ENCODE measurements at places on chromosomes 5 and 9.

DNA sequence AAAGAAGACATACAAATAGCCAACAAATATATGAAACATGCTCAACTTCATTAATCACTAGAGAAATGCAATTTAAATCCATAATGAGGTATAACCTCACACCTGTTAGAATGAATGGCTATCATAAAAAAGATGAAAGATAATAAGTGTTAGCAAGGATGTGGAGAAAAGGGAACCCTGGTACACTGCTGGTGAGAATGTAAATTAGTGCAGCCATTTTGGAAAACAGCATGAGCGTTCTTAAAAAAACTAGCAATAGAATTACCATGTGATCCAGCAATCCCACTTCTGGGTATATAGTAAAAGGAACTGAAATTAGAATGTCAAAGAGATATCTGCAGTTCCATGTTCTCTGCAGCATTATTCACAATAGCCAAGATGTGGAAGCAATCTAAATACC is 64.2 kb upstream of the CEP78 start:
- DNase-seq: no peak

- peak; percentile 83 for DNase-seq
Measured at GRCh38 chr5:171419688-171420430, 412 bp downstream of the FGF18 start.

DNA sequence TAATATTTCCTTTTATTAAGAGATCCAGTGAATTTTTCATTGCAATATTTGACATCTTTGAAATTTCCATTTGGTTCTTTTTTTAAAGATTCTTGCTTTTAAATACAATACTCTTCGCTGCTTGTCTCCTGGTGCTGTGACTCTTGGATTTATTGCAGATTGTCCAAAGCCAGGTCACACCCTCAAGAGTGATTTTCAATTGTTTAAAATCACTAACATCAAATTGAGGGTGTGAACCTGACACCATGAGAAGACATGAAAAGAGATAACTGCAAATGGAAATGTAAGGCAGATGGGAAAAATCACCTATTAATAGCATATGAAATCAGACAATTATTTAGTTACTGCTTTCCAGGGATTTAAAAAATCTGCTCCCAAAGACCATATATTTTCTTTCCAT is 42.6 kb downstream of the ANXA1 start:
- DNase-seq: no peak

GRCh38 chr9:70811638-70812037 is 309.8 kb downstream of the TRPM3 start:
- DNase-seq: no peak

GRCh38 chr9:81002242-81002641 is 687.1 kb downstream of the TLE1 start:
- peak; percentile 61 for DNase-seq

GRCh38 chr5:54243483-54244080 is 66.8 kb downstream of the ARL15 start:
- DNase-seq: peak; percentile 69

DNA sequence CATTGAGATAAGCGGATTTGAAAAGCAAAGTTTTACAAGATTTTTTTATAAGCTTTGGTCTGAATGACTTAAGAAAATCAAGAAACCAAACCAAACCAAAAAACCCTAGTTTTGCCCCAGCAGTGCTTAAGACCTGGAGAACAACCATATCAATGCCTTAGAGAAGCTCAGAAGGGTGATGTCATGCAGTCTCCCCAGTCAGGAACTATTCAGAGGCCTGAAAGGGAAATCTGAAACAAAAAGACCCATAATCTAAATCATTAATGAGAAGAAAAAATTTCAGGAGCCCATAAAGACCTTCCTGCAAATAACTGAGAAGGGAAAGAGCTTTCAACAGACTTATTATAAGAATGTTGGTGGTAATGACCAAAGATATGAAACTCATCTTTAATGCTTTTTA is 280.1 kb downstream of the MARCHF11 start:
- DNase-seq: no peak

DNA sequence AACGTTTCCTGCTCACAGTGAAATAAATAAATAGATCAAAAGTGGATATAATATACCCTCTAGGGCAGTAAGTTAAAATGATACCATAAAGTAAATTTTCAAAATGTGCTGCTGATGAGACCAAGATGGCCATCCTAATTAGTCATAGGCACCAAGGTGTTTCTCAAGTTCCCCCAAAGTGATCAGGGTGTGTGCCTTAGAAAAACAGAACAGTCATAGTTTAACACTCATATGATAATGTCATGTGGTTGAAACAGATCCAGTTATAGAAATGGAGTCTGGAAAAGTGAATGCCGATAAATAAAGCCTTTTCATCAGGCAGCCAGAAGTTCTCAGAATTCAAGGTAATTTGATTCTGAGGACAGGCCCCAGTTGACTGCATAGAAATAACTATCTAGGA is 161.5 kb upstream of the CDKN2B start:
- DNase-seq: no peak

- no peak for DNase-seq
Measured at GRCh38 chr9:135536216-135536615, 9.7 kb upstream of the OBP2A start.

GRCh38 chr5:51487952-51488351 is 104.7 kb downstream of the ISL1 start:
- no peak for DNase-seq

DNA sequence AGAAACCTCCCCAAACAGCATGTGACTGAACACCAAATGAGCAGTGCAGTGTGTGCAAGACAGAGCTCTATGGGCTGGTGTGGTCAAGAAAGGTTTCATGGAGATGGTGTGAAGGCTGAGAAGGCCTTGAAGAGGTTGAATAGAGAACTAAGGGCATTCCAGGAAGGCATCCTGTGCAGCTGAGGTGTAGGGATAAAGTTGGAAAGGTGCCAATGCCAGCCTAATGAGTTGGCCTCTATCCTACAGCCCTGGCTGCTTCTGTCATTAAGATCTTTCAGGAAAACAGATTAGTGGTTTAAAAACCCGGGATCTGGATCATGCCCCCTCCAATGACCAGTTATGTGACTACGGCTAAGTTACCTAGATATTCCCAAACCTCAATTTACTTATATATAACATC is 4.0 kb downstream of the HDAC3 start:
- peak; percentile 21 for DNase-seq

GRCh38 chr9:95780751-95781150 is 94.7 kb upstream of the ERCC6L2 start:
- DNase-seq: no peak

GRCh38 chr9:116737152-116737546 is 50.0 kb downstream of the TRIM32 start:
- DNase-seq: peak; percentile 89

- no peak for DNase-seq
Measured at GRCh38 chr5:3143382-3143781, 391.9 kb upstream of the IRX2 start.

DNA sequence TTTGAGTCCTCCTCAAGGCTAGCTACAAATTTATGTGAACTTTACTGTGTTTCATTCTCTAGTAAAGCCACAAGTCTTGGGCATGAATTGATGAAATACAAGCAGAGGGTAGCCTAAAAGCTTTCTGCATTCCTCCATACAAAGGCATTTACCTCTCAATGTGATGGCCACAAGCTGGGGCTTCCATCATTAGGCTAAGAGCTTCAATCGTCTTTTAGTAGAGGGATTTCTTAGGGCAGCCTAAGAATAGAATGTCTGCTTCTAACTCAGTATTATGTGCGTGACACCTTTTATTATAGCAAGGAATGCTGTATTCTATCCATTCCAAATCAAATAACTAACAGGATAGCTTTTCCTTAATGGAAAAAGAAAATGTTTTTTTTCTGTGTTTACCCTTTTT is 3.7 kb downstream of the PLAC8L1 start:
- DNase-seq: no peak

DNA sequence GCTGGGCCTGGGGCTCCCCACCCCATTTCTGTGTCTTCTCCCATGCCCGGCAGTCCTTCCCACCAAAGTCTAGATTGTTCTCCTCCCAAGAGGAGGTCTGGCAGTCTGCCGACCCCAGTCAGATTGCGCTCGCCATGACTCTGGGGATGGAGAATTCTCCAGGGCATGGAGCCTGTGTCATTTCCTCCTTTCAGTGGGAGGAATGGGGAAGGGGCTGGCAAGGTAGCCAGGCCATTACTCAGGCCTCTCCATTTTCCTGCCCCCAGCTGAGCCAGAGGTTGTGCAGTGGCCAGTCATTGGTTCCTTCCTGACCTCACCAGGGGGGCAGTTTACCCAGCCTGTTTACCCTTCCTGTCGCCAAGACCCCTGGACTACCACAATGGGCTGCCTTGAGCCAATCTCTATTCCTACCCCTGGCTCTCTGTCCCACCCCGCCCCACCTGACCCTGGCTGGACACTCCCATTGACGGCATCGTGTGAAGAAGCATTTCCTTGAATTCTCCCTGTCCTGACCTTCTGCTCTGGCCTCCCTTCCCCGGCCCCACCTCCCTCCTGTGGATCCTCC is 628 bp downstream of the SYNPO start:
- DNase-seq: no peak

DNA sequence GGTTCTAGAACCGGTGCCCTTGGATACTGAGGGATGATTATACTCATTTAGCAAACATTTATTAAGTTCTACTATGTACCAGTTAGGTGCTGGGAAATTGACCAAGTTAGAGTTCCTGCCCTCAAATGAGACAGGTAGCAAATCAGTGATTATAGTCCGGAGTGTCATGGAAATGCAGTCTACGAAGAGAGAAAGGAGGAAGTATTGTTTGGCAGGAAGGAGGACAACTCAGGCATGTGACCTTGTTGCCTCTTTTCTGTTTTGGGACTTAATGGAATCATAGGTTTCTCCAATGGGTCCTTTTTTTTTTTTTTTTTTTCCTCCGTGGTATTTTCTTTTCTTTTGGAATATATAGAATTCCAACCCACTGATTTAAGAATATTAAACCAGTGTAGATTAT is 28.0 kb downstream of the OSTF1 start:
- no peak for DNase-seq

GRCh38 chr5:76500633-76501393 is 97.7 kb downstream of the IQGAP2 start:
- DNase-seq: no peak

DNA sequence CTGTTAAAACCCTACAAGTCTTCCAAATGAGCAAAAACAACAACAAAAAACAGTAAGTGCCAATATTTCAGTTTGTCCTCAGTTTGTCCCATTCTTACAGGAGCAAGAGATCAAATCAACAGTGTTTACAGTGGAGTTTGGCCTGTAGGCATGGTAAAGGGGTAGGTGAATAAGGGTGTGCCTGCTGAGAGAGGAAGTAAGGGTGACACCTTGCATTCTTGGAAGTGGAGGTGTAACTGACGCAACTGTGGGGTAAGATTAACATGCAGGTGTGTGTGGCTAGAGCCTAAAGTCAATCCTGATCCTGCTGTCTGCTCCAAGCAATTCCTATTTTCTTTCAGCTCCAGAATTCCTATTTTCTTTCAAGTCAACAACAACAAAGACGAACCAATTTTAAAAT is 43.4 kb downstream of the PFDN1 start:
- no peak for DNase-seq

DNA sequence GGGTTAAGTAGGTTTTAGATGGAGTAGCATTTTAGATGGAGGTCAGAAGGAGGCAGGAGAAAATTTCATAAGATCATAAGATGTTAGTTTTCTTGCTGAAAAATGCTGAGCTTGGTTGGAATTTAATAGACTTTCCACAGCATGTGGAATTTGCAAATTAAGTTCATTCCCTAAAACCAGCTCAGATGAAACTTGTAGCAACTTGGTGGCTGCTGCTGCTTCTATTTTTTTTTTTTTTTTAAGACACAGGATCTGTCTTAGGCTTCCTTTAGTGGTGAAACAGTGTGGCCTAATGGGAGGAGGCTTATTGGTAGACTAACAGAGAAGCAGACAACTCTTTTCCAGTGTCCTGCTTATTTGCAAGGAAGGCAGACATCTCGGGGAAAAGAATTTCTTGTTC is 154.5 kb downstream of the AOPEP start:
- no peak for DNase-seq

- DNase-seq: no peak
Measured at GRCh38 chr5:132259069-132259851, 1.8 kb downstream of the PDLIM4 start.

DNA sequence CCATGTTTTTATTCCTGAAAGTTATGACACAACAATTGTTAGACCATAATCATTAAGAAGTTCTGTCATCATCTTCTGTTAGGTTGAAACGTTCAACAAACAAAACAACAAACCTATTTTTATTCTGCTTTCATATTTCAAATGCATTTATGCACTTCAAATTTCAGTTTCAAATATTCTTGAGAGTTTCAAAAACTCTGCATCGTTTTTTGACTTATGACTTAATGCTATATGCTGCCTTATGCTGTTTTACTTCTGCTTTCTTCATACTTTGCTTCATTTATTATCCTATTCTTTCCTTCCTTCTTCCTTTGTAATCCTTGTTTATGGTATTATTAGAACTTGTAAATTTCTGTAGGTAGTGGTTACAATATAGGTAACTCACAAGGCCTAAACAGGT is 95.0 kb downstream of the PCSK1 start:
- DNase-seq: no peak

DNA sequence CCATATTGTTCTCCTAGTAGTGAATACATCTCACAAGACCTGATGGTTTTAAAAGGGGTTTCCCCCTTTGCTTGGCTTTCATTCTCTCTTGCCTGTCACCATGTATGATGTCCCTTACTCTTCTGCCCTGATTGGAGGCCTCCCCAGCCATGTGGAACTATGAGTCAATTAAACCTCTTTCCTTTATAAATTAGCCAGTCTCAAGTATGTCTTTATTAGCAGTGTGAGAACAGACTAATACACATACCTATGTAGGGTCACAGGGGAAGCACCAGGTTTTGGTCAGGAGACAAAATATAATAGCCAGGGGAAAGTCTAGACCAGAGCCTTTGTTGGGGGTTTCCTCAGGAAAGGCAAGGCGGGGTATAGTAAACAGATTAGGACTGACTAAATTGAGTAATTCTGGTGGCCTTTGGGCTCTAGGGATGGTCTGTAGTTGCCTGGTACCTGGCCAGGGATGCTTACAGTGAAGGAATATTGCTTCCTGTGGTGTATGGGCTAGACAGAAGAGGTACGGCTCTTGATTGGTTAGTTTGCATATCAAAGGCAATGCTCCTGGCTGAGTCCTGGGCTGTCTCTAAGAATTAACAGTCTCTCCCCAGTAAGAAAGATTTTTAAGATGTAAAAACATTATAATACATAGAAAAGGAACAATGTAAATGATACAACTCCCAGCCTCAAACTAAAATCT is 254.5 kb downstream of the ELAVL2 start:
- DNase-seq: no peak

DNA sequence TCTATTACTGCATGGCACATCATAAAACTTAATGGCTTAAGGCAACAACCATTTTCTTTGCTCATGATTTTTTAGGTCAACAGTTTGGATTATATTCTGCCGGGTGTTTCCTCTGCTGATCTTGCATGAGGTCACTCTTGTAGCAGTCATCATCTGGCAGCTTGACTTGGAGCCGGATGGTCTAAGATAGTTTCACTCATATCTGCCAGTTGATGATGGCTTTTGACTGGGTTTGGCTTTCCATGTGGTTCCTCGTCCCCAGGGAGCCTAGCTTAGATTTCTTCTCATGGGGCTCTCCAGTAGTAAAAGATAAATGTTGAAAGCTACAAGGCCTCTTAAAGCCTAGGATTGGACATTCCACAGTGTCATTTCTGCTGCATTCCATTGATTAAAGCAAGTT is 27.4 kb downstream of the LNPEP start:
- DNase-seq: no peak

GRCh38 chr5:19795218-19795617 is 192.8 kb downstream of the CDH18 start:
- DNase-seq: peak; percentile 62
